HEK293T (cell line): ENCODE measurements at places on chromosomes 6 and 20.

DNA sequence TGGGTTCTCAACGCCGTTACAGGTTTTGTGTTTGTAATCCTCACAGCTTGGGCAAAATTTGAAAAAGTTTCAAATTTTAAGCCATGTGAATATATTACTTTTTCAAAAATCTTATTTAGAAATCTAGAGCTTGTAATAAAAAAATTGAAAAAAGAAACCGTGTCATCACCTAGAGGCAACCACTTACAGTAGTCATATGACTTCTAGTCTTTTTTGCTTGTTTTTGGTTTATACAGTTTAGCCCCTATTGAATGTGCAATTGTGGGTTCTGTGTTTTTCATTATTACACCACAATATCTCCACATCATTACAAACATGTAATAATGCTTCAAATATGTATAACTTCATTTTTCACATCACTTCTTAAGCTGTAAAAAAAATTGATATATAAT is 888 bp downstream of the DYNLRB1 start:
- no peak for DNase-seq

DNA sequence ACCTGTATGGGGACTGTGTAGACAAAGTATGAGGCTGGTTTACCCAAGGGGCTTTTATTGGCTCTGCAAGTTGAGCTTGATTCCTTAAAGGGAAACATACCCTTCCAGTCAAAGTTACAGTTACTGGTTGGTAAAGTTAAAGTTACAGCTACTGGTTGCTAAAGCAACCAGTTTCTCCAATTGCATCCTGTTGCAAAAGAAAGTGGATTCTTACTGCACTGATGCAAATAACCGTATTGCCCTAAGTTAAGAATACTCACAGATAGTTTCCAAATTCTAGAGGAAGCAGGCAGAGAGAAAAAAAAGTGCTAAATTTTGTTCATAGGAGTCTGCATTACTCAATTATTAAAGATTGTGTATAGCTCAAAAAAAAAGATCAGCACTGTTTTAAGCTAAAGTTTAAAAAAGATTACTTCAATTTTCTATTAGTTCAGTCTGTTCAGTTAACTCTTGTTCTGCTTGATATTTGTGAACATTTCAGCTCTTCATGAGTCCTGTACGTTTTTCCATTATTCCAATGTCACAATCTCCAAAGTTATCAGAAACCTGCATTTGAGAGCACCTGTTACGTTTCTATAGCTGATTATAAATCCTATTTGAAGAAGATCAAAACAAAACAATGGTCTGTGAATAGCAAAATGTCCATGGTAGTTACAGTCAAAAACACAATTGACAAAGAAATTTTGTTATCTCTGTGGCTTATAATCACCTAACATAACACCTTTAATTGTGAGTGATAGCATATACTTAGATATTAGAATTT is 8.6 kb upstream of the IL22RA2 start:
- no peak for DNase-seq

GRCh38 chr6:12423832-12424231 is 133.7 kb downstream of the EDN1 start:
- no peak for DNase-seq

DNA sequence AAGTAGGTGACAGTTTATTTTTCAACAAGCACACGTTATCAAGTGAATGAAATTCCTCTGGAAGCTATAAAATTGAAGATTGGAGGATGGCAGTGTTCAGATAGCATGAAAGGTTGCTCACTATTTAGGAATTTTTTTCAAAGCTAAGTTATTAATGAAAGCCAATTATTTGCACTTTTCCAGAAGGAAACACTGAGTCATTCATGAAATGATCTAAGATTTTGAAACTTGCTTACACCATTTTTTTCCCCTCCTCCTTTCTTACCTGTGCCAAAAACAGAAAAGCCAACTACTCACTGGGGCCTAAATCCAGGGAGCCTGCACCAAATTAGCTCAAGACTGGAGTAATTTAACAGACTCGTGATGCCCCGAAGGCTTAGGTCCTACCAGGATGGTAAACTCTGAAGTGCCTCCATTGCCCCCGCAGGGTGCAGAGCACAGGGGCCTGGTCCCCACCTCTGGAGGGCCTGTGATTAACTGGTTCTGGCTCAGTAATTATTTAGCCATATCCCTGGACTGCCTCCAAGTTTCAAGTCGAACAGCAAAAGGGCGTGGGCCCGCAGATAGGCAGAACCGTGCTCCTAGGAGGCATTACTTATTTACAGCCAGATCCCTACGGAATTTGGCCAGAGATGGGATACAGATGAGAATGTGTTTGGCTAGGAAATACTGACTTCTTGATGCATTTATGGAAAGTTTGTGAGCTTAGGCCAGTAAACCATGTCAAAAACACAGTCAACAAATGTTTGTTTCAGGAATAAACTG is 28.0 kb upstream of the ZNF217 start:
- peak; percentile 19 for DNase-seq

GRCh38 chr20:19212821-19213502 is 520 bp downstream of the SLC24A3 start:
- peak; percentile 54 for DNase-seq

DNA sequence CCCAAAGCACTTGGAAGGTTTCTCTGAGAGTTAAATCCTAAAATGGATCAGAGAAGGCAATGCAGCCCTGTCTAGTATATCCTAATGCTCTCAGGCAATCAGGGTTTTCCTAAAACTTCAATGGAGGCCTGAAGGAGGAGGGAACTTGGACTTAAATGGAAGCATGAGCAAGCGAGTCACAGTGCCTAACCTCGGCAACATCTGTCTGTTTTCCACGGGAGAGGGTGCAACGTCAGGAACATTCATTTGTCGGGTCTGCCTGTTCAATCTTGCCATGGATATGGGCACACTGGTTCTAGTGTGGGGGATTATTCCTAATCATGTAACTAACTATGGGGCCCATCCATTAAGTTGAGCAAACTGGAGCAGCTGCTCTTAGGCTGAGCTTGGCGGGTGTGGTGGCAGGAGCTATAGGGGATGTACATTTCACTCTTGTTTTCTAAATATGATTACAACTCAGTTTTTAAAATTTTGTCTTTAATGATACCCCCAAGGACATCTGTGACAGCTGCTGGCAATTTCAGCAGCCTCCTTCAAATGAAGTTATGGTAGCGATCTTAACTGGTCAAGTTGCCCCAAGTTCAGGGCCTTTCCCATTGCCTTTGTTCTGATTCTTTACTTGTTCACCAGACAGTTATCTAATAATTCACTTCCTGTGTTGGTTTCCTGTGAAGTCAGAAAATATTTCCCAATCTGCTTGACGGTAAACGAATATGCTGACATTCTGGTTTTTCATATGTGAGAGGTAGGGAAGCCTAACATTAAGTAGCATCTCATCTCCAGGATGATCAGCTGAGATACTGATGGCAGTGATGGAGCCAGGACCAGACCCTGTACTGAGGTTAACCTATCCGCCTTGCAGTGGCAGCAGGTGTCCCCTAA is 21.6 kb downstream of the DSE start:
- no peak for DNase-seq

DNA sequence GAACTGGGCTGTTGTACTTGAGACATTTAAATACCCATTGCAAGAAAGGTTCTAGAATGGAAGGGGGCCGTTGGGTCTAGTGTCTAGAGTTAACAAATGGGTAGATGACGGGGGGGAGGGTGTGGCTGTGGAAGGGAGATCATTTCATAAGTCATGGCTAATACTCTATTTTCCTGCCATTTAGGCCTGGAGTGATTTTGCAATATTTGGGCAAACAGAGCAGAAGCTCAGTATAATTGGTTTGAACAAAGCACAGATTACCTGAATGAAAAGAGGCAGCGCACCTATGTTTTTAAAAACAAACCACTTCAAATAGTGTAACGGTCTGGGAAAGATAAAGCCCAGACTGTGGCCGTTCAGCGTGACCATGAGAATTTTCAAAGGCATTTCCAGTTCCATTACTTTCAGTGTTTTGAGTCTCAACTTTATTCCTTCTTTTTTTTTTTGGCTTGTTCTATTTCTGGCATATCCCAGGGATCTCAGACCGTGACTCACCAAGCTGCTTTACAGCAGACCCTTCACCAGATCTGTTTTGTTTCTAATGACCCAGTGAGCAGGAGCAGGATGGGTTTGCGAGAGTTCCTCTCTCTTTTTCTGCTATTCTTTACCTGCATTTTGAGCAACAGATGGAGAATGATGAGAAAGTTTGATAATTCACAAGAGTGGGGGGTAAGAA is 73.7 kb downstream of the LYRM2 start:
- DNase-seq, result no peak

DNA sequence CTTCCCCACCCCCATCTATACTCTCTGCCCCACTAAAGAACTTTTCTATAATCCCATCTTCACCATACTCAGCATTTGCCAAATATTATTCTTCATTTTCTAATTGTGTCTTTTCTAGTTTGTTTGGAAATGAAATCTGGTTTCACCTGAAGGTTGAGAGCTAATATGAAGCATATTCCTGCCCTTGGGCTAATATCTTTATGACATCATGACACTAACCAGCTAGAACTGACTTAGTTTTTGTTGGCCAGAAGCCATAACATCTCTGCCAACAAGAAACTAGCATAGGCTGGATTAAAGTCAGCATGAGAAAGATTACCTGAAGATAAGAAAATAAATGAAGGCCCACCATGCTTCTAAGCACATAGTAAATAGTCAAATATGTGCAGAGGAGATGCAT is 16.7 kb downstream of the UNC5CL start:
- no peak for DNase-seq

DNA sequence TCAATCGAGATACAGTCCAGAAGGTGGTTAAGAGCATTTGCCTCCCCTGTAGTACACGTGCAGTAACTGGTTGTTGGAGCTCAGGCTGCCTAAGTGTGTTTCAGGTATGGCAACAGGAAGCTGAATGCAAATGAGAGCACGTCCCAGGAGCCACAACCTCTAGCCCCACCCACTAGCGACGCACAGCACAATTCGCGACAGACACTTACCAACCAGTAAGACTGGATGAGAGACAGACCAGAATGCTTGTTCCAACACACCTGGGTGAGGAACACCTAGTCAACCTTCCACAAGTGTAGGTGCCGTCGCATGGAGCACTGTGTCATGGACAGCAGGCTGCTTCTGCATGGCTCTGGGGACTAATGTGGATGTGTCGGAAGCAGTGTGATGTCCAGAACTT is 7.2 kb upstream of the SERPINB1 start:
- no peak for DNase-seq

- no peak for DNase-seq
Observed at GRCh38 chr6:34084591-34085290, 61.1 kb downstream of the GRM4 start.

- DNase-seq, result no peak
Observed at GRCh38 chr20:43194137-43194536, 4.4 kb upstream of the PTPRT start.

DNA sequence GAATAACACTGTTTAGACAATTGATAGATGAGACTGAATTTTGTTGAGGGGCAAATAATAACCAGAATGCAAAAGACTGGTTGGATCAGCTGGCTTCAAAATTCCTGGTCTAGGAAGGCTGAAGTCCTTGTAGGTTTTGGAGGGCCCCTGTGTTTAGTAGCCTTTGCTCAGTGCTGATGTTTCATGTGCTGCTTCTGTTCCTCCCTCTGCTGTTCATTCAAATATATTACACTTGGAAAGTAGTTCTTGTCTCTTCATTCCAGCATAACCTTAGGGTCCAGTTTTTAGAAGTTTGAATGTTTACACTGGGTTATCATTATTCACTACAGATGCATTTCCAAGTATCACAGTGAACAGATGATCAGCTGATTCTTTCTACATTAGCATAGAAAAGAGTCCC is 72.5 kb downstream of the FLRT3 start:
- DNase-seq, result peak; percentile 20

GRCh38 chr6:4506223-4506622 is 270.0 kb upstream of the CDYL start:
- no peak for DNase-seq

- DNase-seq, result no peak
Observed at GRCh38 chr6:32460528-32460927, 20.8 kb downstream of the HLA-DRA start.

DNA sequence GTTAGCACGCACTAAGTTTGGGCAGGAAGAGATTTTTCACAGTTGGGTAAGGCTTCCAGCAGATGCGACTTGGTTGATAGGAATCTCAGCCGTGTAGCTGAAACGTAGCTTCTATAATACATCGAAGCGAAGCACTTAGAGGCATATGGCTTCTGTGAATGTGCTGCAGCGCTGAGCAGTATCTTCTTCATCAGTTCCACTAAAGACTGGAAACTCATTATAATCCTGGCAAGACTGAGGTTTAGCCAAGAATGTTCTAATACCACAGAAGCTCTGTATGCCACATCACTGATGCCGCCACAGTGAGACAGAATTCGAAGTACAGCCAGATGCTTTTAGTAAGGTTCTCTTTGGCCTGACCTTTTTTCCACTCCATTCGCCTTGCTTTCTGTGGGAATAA is 680.2 kb upstream of the AGPAT4 start:
- no peak for DNase-seq

DNA sequence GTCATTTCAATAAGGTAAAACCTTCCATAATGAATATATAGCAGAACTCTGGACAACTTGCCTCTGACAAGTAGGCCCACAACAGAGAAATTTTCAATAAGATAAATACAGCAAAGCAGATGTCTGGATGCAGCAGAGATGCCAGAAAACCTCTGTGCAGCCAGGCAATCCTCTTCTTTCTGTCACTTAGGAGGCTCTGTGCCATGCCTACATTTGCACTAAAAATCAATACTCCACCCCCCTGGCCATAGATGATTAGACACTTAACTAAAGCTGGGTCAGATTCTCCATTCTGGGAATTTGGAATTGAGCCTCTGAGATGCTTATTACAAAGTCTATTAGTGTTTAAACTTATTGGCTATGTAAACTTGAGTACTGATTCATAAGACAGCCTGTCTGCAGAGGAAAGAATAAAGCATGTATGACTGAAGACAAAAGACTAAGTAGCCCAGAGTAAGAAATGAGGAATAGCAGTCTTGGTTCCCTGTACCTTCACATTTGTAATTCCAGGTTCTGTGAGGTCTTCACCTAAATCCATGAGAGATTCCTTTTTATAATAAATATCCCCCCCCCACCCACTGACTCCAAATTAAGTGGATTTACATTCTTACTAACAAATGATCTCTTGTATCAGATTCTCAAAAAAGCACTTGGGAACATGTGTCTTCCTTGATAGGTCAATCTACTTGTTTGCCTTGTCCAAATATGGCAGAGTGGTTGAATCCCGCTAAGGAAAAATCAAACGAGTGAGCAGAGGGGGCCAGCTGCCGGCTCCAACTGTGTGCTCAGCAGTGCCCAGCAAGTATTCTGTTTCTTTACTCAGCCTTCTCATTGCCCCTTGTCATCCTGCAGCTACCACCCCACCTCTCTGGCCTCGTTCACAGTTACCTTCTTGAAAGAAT is 20.4 kb downstream of the MAN1A1 start:
- DNase-seq, result no peak

- no peak for DNase-seq
Observed at GRCh38 chr6:44849806-44850205, 462.3 kb downstream of the CDC5L start.

GRCh38 chr6:107823047-107823557 is 1.0 kb downstream of the SCML4 start:
- no peak for DNase-seq

GRCh38 chr6:166636934-166637333 is 9.9 kb upstream of the RPS6KA2 start:
- no peak for DNase-seq
